ENCODE measurements at places on chromosomes 7 and 10.

- DNase-seq: no peak
Observed at GRCh38 chr10:31359979-31360378, 41.0 kb downstream of the ZEB1 start.

- DNase-seq: peak; percentile 28
Observed at GRCh38 chr7:100407285-100408180, 21.0 kb downstream of the ZCWPW1 start.

DNA sequence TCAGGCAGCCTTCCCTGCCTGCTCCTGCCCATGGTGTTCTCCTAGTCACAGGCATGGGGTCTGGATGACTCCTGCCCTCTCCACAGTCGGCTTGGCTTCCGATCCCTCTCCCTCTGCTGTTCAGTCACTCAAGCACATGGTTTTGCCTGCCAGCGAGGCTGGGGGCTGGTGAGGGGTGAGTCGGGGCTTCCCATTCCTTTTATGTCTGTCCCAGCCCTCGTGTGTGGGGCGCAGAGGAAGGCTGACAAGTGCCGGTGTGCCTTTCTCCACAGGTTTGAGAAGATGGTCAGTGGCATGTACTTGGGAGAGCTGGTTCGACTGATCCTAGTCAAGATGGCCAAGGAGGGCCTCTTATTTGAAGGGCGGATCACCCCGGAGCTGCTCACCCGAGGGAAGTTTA, 40.1 kb downstream of the TACR2 start:
- no peak for DNase-seq

DNA sequence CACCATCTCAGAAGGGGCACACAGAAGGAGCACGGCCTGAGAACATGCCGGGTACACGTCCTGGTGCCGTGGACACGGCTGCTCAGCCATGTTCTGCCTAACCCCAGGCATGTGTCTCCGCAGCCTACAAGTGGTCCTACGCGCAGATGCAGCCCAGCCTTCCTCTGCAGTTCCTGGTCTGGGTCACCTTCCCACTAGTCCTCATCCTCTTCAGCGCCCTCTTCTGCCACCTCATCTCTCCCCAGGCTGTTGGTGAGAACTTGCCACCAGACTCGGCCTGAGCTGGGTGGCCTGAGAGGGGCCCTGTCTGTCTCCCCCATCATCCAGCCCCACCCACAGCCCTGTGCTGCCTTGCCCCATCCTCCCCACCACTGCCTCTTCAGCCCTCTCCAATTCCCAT, 5.3 kb downstream of the CLCN1 start:
- no peak for DNase-seq

DNA sequence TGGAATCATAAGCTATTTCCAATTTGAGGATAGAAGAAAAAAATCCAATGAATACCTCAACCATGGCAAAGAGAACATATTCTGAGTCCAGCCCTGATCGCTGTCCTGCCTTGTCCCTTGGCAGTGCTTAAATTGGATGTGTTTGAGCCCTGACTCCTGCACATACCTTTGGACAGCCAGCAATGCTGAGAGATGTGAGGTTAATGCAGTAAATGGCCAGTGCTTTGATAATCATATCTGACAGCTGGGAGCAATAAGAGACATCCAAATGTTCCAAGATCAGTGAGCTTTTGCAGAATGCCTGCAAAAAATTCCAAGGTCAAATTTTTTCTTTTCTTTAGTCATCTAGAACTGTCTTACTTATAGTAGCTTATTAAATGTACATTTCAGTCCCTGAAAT, 80.1 kb upstream of the LRRC17 start:
- no peak for DNase-seq

DNA sequence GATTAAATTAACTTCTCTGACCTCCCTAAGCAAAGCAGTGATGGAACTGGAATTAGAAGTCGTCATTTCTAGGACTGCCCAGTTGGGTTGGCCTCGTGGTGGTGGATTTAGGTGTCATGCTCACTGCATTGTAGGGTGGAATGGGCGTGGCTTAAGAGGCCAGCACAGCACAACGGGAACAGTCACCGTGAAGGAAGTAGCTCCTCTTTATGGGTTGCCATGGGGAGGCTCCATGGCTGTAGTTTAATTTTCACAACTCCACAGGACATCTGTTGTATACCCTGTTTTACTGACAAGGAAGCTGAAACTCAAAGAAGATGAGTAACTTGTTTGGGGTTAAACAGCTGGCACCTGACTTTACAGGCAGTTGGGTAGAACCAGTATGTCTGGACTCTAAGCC, 208.3 kb downstream of the CELF2 start:
- DNase-seq: no peak

GRCh38 chr10:72610466-72610865, 15.4 kb downstream of the MICU1 start:
- DNase-seq: no peak
